ENCODE measurements at places on chromosomes 12 and 14.

GRCh38 chr14:68788996-68789820 lies 3.7 kb downstream of the ZFP36L1 start:
- no peak for DNase-seq

DNA sequence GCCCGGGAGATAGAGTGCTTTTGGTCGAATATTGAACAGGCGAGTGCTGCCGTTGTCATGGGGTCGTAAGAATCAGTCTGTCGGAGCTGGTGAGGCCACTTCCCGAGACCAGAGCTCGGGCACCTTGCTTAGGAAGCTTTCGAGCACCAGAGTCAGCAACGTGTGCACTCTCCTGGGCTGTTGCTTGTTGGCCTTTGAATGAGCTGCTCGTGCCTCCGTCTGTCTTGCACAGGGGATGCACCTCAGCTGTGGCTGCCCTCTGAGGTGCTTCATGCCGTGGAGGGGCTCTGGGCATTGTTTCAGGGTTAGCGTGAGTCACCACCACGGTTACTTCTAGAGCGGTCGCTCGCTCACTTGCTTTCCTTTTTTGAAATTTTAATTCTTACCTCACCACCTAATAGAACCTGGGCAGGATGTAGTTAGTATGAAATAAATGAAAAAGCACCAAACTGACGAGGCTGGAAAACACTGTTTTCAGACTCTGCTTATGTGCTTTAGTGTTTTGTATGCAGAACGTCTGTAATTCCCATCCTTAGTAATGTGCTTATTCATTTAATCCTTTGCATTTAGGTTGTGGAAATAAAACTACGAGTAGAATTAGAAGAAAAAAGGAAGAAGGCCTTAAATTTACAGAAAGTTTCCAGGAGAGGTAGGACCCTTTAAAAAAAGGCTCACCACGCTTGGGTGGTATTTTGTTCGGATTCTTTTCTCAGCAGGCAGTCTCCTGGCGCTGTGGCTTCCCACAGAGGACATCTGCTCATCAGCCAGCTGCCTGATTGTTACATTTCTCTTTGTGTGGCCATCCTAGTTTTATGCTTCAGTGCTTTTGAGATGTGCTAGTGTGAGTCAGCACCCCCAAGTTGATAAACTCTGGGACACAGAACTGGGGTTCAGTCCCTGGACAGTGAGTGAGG lies 40.6 kb downstream of the EP400 start:
- DNase-seq: no peak

- peak; percentile 92 for DNase-seq
These were observed 30.9 kb upstream of the SELPLG start for GRCh38 chr12:108664338-108665258.

DNA sequence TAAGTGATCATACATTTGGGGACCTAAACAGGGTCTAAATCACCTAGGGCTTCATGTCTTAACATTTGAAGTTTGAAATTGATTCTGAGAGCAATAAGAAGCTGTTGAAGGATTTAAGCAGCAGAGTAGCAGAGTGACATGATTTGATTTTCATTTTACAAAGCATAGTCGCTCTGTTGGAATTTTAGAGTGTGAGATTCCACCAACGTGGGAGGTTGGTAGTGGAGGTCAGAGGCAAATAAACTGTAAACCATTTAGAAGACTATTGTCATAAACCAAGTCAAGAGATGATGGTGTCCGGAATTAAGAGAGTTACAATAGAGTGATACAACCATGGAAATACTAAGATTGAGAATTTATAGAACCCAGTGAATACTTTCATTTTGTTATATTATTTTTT lies 52.7 kb upstream of the ZDHHC17 start:
- DNase-seq: no peak

- DNase-seq: no peak
These were observed 30.7 kb upstream of the RFLNA start for GRCh38 chr12:124264089-124264795.

- no peak for DNase-seq
These were observed 16.4 kb upstream of the LMO3 start for GRCh38 chr12:16622338-16622737.
